ENCODE measurements at places on chromosomes 3 and 15.

GRCh38 chr3:177050501-177051237 lies 146.6 kb downstream of the TBL1XR1 start:
- no peak for DNase-seq

DNA sequence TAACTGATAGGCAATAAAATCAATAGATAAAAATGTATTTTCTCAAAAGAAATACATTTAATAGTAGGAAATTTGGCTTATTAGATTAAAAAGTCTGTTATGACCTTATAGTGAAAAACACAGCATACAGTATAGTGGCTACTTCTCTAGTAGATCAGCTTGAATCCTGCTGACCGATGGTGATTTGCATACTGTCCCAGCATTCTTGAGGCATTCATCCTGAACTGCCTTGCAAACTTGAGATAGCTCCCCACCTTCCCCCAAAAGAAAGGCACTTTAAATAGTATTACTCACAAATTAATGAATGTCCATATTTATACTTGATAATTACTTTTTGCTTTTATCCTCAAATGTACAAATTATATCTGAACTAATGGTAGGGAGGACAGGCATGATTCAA lies 6.7 kb downstream of the CHMP2B start:
- no peak for DNase-seq

DNA sequence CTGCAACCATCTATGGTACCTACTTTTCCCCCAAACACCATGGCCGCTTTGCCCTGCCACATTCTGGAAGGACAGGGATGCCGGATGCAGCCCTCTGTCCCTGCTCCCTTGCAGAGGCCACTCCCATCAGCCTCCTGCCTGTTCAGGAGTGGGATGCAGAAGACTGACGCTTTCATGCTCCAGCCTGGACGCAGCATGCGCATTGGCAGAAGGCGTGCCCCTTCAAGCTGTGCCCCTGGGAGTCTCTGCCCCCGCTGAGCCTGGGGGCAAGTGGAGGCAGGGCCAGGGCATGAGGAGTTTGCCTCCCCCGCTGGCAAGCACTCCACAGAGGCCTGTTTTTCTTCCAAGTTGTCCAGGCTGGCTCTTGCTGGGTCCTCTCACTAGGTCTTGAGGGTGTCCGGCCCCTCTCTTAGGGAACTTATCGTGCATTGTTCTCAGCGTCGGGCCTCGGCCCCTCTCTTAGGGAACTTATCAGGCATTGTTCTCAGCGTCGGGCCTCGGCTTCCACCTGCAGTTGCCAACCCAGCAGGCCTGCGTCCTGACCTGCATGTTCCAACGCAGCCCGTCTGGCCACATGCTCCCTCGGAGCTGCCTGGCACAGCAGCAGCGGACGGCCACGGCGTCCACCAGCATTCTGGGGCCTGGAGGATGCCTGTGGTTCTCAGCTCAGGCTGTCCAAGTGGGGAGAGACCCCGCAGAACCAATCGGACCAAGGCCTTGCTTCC lies 14.6 kb upstream of the SNRPA1 start:
- no peak for DNase-seq

- no peak for DNase-seq
These were observed 9.4 kb downstream of the SPTBN5 start for GRCh38 chr15:41884458-41884857.

DNA sequence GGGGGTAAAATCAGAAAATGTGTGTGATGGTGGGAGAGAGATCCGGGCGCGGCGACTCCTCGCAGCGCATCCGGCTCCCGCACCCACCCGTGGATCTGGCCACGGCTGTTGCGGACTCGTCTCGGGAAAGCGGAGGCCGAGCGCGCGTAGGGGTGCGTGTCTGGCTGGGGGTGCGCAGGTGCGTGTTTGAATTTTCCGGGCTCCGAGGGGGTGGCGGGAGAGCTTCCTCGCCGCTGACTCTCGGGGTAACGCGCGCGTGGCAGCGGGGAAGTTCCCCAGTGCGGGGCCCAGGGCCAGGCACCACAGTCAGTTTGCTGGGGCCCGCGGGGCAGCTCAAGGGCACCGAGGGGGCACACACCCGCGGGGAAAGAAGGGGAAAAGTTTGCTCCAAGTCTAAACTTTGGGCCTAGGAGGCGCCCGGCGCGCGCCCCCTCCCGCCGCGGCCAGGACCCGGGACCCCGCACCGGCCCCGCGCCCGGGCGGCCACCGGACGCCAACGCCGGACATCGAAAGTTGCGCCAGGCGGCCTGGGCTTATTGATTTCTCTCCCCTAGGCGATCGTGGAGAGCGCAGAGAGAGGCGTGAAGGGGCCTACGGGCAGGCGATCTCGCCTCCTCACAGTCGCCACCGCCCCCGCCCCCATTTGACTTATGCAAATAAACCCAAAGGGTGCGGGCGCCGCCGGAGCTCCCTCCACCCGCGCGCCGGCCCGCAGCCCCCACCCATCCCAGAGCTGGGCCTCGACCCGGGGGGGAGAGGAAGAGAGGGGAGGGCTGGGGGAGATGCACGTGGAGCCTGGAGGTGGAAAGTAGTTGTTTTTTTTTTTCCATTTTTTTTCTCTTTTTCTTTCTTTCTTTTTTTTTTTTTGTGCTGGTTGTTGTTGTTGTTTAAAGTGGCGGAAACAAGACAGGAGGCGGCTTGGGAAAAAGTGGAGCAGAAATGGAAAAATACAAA lies 639 bp downstream of the FOXP1 start:
- peak; percentile 57 for DNase-seq
